ENCODE measurements at places on chromosomes 5 and 9.

GRCh38 chr5:116506488-116506887 lies 68.1 kb downstream of the SEMA6A start:
- DNase-seq, result no peak

DNA sequence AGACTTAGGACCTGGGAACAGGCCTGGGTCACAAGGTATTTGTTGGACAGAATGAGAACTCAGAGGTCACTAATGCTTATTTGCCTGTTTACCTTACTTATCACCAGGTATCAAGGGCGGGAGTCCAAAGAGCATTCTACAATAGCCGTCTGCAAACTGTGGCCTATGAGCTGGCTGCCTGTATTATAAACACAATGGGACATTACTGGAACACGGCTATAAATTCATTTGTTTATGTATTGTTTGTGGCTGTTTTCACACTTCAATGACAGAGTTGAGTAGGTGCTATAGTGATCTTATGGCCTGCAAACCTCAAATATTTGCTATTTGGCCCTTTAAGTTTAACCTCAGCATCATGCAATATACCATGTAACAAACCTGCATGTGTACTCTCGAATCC lies 76.6 kb upstream of the ASTN2 start:
- no peak for DNase-seq

DNA sequence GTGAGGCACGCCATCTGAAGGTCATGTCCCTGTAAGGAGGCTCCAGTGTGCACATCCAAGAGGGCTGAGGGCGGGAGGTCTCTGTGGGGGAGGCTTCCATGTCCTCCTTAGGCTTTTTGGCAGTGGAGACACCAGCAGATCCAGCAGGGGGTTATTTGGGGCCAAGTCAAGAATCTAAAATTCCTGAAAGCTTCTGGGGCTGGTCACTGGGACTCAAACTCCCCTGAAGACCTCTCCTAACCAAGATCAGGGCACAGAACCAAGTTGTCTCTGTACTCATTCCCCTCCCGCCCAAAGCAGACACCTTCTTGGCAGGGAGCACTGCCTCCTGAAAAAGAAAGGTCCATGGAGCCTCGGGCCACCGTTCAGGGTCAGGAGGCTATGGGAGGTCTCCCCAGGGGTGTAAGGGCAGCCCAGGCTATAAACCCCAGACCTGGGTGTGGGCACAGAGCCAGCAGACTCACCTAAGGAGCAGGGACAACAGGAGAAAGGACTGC lies 127.4 kb upstream of the ADRA1B start:
- DNase-seq, result no peak

DNA sequence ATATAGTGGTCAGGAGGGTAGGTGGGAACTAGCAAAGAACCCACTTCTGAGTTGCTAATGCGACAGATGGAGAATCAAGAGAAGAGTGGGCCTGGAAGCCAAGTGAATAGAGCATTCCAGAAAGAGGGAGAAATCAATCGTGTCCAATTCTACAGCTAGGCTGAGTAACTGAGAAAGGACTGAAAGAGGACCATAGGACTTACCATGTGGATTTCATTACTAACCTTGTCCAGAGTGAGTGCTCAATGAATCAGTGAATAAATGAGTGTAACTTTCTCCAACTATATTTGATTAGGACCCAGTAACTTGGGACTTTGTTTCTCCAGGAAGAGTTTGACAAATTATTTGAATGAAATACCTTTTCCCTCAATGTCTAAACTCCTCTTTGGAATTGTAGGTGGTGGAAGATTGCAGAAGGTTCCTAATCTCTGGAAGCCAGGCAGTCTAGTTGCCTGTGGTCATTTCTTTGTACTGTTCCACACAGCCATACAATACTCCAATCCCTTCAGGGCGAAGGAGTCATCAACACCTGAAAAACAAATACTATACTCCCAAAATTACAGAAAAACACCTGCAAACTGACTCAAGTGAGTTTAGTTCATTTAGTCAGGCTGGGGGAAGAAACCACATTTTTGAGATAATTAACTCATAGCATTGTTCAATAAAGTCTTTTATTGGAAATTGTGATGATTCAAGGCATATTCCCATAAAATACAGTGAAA lies 2.6 kb upstream of the F2RL1 start:
- DNase-seq, result no peak

GRCh38 chr5:169765176-169765996 lies 128.3 kb downstream of the DOCK2 start:
- DNase-seq, result no peak

DNA sequence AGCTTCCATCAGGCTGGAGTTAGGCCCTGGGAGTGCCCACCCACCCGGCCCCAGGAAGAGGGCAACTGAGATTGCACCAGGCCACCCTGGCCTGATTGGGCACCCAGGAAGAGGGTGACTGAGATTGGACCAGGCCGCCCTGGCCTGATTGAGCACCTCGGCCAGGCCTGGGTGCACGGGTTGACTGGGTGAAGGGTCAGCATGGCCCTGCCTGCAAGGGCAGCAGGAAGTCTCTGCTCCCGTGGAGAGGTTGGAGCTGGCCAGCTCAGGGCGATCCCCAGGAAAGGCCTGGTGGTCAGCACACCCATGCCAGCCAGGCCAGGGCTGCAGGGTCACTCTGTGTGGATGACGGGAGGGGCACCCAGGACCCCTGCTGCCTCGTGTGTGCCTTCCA lies 11.8 kb downstream of the ADAMTSL2 start:
- no peak for DNase-seq

DNA sequence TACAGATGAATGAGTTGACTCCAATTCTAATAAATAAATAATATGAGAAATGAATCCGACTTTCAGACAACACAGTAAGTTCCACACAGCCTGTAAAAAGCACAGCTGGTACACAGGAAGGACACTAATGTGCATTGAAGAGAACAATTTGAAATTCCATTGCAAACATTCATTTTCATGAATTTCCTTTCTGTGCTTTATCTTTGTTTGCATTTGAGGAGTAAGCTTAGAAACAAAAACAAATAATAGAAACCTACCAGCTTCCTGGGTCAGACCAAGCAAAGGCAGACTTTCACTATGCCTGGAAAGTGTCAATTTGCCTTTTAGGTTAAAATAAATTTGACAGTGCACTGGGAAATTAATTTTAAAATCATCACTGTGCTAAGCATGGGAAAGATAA lies 143.8 kb upstream of the VLDLR start:
- DNase-seq, result no peak

GRCh38 chr5:143898916-143899591 lies 87.1 kb downstream of the HMHB1 start:
- no peak for DNase-seq

DNA sequence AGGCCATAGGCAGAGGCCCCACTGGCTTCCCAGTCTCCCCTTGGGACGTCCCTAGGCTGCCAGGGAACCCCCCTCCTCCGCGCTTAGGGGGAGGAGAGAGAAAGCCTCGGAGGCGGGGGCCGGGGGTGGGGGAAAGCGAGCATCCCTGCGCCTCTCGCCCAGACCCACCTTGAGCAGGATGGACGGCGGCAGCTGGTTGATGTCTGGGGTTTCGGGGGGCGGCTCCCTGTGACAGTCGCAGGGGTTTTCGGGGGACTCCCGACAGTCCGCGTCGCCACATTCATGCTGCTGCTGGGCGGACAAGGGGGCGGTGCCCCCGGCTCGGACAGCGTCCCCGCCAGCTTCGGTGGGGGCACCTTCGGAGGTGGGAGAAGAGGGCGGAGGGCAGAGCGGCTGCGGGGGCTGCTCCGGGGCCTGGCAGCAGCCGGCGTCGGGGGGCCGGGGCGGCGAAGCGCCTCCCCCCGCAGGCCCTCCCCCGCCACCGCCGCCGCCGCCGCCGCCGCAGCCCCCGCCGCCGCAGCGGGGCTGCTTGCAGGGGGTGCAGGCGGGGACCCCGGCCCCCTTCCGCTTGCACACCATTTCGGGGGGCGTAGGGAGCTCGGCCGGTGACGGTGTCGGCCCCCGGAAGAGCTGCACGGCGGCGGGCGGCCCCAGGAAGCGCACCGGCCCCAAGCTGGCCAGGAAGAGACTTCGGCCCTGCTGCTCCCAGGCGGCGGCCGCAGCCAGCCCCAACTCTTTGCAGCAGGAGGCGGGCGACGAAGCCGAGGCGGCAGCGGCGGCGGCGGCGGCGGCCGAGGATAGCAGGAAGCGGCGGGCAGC lies 1.2 kb downstream of the FBXL17 start:
- no peak for DNase-seq

DNA sequence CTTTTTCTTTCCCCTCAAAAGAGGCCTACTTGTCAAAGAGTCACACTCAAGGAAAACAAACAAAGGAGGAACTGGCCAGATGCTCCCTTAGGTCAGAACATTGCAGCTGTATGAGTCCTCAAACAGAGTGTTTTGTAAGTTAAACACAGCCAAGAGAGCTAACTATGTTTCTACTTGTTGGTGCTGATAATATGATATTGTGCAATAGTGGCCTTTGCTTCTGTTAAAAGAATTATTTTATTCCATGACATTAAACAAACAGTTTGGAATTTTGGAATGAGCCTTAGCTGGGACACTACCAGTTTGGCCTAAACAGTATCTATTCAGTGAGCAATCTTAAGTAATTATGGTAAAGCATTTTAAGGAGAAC lies 56.0 kb upstream of the TPD52L3 start:
- no peak for DNase-seq

DNA sequence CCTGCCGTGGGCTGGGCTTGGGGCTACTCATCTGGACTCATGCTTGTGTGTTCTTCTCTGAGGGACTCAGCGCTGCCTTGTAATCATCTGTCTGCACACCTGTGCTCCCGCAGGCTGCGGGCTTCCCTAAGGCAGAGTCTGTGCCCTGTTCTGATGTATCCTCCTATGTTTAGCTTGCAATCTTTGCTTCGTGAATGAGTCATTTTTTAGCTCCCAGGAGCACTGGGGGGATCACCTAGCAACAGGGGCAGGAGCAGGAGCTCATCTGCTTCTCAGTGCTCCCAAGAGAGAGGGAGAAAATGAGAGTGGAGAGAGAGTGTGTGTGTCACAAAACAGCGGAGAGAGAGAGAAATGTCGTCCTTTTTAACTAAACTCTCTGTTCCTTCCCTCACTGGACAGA lies 202.4 kb upstream of the ZNF618 start:
- DNase-seq, result no peak

DNA sequence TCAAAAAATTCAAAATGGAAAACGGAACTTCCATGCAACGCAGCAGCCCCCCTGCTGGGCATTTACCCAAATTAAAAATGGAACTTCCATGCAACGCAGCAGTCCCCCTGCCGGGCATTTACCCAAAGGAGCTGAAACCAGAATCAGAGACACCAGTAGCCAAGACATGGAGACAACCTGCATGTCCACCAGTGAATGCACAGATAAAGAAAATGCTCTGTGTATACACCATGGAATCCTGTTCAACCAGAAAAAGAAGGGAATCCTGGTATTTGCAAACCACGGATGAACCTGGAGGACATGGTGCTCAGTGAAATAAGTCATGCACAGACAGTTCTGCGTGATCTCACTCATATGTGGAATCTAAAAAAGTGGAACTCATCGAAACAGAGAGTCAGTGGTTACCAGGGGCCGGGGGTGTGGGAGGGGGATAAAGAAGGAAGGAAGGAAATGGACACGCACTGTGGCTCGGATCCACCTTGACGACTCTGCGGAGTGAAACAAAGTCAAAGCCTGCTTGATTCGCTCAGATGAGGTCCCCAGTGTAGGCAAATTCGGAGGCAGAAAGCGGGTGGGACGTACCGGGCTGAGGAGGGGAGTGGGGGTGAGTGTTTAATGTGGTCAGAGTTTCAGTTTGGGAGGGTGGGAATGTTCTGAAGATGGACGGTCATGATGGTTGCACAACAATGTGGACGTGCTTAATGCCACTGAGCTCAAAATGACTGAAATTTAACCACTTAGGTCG lies 40.2 kb upstream of the EXOC3 start:
- DNase-seq, result no peak

DNA sequence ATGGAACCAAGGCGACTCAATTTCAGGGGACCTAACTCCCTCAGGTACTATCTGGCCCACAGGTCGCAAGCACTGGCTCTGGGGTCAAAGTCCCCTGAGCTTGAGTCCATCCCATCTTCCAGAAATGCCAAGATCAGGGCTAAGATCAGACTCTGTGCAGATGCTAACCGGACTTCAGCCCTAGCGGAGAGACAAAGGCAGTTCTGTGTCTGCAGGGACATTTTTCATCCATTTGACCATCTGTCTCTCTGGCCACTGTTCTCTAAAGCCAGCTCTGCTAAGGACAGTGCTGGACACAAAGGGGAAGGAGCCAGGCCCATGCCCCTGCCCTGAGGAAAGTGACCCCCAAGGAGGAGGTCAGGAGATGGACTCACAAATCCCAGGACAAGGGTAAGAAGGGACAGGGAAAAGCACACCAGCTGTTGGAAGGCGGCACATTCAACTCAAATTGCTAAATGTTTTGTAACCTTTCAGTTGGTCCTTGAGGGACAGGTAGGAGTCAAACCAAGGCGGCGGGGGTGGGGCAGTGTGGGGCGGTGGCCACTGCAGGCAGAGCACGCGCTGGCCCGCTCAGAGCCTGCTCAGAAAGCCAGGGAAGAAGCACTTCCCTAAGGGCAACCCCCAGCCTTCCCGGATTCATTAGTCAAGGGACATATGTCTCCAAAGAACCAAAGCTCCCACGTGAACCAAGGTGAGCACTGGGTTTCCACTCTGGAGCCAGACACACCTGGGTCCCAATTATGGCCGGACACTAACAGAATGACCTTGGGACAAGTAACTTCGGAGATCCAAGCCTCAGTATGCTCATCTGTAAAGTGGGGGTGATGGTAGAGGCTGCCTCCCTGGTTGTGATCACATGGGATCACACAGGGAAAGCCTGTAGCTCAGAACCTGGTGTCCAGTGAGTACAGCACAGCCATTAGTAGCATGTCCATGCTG lies 42.8 kb downstream of the STK10 start:
- DNase-seq, result no peak

GRCh38 chr5:102603670-102604069 lies 104.9 kb upstream of the SLCO6A1 start:
- DNase-seq, result no peak

DNA sequence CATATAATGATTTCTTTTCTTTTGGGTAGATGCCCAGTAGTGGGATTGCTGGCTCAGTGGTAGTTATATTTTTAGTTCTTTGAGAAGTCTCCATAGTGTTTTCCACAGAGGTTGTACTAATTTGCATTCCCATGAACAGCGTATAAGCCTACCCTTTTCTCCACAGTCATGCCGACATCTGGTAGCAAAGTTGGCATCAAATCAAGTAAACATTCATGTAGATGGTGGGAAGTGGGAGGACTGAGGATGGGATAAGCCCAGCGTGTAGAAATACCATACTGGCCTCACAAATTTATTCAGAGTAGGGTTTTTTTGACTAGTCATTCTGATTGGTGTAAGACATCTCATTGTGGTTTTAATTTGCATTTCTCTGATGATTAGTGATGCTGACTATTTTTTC lies 115.4 kb downstream of the EGFLAM start:
- no peak for DNase-seq
